Activated T-cell treated with anti-CD3 and anti-CD28 coated beads, Interleukin-2, amount 50 U/mL, for 24 hours (primary cell): ENCODE measurements at places on chromosomes 16 and 17.

DNA sequence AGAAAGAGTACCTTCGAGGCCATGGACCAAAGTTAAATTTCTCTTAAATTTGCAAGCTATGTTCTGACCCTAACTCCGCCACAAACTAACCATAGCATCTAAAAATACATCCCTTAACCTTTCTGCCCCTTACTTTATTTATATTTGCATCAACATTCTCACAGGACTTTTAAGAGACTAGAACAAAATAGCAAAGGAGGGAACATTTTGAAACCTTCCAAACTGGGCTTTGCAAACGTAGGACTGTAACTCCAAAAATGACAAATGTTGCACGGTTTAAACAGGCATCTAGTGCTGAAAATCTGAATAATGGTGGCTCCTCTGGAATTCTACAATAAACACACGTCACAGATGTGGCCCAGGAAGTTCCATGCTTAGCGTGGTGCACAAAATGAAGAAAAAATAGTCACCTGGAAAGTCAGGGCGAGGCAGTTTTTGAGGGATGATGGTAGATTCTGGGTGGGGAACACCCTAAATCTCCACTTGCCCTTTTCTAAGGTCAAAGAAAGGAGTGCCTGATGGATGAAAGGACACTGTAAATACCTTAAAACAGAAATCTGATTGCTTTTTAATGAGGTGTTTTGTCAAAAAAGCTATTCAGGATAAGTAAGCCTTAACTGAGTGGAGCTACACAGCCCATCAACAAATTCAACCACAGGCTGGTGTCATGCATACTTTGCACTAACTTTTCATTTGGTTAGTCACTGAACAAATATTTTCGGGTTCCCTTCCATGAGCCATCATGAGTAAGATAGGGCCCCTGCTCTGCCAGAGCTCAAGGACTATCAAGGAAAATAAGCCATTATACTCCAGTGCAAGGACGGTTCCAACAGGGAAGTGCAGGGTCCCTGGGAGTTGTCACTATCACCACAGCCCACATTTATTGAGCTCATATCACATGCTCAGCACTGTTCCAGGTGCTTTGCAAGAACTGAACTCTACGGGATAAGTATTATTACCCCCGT is 21.2 kb downstream of the ARHGAP17 start:
- no peak for DNase-seq
- peaks cover 8% of the 10 kb centered on the region for H3K36me3 ChIP-seq
- H3K4me1 ChIP-seq = peaks cover 80% of the 10 kb centered on the region
- no peak overlapping the region for H3K4me3 ChIP-seq

DNA sequence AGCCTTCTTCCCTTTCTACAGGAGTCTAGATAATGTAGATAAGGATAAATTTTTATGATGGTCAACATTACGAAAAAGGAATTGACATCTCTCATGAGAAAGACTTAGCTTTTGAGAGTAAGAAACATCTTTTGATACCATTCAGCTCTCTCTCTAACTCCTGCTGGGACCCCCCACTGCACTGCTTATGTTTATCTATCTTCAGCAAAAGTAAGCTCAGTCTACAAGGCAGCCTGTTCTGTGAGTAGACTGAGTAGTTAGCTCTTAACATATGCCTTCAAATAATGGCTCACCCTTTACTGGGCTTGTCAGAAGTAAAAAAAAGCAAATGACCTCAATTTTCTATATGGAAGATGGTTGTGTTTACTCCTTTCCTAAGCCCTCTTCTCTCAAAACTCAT is 372.2 kb upstream of the CDH11 start:
- no peak overlapping the region for H3K4me3 ChIP-seq
- no peaks in the 10 kb centered on the region for H3K36me3 ChIP-seq
- no peaks in the 10 kb centered on the region for H3K27me3 ChIP-seq
- no peaks in the 10 kb centered on the region for H3K4me1 ChIP-seq
- H3K27ac ChIP-seq = no peak overlapping the region
- no peak for DNase-seq

DNA sequence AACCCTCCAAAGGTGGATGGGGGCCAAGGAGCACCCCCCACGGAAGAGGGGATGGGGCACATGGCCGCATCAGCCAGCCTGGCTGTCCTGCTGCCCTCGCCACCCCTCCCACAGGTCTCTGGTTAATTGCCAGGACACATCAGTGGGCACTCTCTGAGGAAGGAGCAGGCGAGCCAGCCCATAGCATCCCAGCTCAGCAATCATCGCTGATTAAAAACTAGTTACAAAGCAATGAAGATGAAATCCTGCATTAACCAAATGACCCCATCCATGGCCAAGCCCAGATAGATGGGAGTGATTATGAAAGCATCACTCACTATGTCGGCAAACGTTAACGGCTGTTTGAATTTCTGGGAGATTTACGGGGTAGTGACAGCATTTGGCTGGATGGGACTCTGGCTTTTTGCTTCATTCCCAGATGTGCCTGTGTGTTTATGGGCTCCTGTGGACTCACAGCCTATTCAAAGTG is 45.3 kb downstream of the CCDC182 start:
- no peak for DNase-seq
- H3K4me3 ChIP-seq = no peak overlapping the region

GRCh38 chr16:83338138-83338537 is 469.6 kb upstream of the HSBP1 start:
- H3K4me3 ChIP-seq = no peak overlapping the region
- H3K4me1 ChIP-seq = no peaks in the 10 kb centered on the region
- H3K27me3 ChIP-seq = no peaks in the 10 kb centered on the region
- H3K27ac ChIP-seq = no peak overlapping the region
- no peak for DNase-seq

DNA sequence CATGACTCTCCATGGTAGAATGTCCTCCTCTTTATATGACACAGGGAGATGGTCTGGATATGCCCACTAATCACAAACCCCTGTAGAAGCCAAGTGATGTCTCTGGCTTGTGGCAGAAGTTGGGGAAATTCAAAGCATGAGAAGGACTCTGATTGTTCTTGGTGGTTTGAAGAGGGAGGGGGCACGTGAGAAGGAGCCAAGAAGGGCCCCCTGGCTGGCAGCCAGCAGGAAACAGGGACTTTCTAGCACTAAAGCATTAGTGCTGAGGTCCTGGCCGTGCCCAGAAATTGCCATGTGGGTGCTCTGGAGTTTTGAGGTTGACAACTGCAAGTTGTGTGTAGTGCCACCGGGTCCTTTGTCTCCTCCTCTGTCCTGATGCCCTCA is 199.9 kb downstream of the LGALS9B start:
- no peaks in the 10 kb centered on the region for H3K27me3 ChIP-seq
- H3K27ac ChIP-seq = peak overlapping the region; percentile 30
- no peaks in the 10 kb centered on the region for H3K36me3 ChIP-seq
- DNase-seq = no peak
- peaks cover 69% of the 10 kb centered on the region for H3K4me1 ChIP-seq

DNA sequence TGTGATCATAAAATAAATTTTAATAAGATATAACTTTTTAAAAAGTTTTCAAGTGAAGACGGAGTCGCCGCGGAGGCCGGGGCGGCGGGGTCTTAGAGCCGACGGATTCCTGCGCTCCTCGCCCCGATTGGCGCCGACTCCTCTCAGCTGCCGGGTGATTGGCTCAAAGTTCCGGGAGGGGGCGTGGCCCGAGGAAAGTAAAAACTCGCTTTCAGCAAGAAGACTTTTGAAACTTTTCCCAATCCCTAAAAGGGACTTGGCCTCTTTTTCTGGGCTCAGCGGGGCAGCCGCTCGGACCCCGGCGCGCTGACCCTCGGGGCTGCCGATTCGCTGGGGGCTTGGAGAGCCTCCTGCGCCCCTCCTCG is at the start of gene FOXC2:
Gene FOXC2 (plus strand): TSS at position 229 of the 365 bp plus-strand sequence. CDS start 507 bp downstream, outside the sequence.
- H3K27ac ChIP-seq = peak within 1 kb of the TSS; percentile 37
- no peaks in the 10 kb centered on the region for H3K36me3 ChIP-seq
- H3K27me3 ChIP-seq = peaks cover 82% of the 10 kb centered on the region
- H3K4me1 ChIP-seq = peaks cover 21% of the 10 kb centered on the region
- peak; percentile 72 for DNase-seq

DNA sequence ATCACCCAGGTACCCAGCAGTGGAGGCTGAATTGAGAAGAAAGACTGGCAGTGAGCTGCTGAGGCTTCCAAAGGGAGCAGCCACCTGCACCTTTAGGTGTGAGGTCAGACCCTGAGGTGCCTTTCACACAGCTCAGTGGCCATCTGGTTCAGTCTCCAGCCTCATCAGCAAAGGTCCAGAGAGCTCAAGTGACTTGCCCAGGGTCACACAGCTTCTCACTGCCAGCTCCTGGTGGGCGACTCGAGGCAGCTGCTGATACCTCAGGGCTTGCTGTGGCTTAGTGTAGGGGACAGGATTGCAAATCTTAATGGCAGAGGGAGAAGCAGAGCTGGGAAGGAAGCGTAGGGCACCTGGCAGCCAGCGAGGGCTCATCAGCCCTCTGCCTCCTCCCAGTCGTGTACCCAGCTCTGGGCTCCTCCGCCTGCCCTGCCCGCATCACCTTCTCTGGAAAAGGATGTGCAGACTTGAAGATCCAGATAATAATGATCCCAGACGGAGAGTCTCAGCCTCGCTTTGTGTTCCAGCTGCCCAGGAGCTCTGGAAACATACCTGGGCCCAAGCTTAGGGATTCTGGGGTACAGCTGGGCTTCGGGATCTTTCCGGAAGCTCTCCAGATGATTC is 165.3 kb upstream of the GSE1 start:
- H3K27me3 ChIP-seq = no peaks in the 10 kb centered on the region
- no peaks in the 10 kb centered on the region for H3K36me3 ChIP-seq
- no peak overlapping the region for H3K4me3 ChIP-seq
- peaks cover 38% of the 10 kb centered on the region for H3K4me1 ChIP-seq

DNA sequence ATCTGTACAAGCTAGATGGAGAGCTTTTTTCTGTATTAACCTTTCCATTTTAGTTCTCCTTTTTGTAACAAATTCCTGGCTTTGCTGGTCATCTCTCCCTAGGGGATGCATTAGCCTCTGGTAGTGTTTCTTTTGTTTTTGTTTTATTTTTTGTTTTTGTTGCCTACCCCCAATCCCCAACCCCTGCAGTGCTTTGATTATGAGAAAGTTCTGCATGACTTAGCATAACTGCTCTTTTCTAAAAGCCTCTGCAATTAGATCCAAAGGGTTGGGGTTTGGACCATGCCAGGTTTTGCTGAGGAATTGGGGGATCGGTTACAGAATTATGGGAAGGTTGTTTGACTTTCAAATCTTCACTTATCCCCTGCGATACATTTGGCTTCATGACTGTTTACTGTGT is 98.2 kb downstream of the ADAMTS18 start:
- H3K4me1 ChIP-seq = no peaks in the 10 kb centered on the region
- H3K4me3 ChIP-seq = no peak overlapping the region
- DNase-seq = no peak
- H3K27me3 ChIP-seq = peaks cover 10% of the 10 kb centered on the region

DNA sequence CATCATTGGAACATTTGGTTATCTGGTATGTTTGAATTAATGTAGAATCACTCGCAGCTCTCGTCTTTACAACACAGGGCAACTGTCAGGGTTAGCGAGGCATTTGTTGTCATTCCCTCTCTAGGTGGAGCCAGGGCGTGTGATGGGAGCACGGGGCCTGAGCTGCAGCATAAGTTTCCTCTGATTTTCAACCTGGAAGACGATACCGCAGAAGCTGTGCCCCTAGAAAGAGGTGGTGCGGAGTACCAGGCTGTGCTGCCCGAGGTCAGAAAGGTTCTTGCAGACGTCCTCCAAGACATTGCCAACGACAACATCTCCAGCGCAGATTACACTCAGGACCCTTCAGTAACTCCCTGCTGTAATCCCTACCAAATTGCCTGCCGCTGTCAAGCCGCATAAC is 37.2 kb downstream of the WIPI1 start:
- no peak overlapping the region for H3K27ac ChIP-seq
- no peak overlapping the region for H3K4me3 ChIP-seq
- H3K4me1 ChIP-seq = peaks cover 11% of the 10 kb centered on the region
- H3K27me3 ChIP-seq = no peaks in the 10 kb centered on the region
- no peak for DNase-seq

GRCh38 chr16:3119701-3120408 is 7.5 kb downstream of the ZNF205 start:
- H3K4me1 ChIP-seq = peaks cover 16% of the 10 kb centered on the region
- no peak overlapping the region for H3K27ac ChIP-seq
- DNase-seq = no peak
- no peak overlapping the region for H3K4me3 ChIP-seq

GRCh38 chr16:27217256-27217655 is 13.9 kb downstream of the KDM8 start:
- peaks cover 64% of the 10 kb centered on the region for H3K36me3 ChIP-seq
- no peak overlapping the region for H3K4me3 ChIP-seq
- H3K4me1 ChIP-seq = peaks cover 3% of the 10 kb centered on the region
- DNase-seq = no peak
- H3K27me3 ChIP-seq = no peaks in the 10 kb centered on the region

DNA sequence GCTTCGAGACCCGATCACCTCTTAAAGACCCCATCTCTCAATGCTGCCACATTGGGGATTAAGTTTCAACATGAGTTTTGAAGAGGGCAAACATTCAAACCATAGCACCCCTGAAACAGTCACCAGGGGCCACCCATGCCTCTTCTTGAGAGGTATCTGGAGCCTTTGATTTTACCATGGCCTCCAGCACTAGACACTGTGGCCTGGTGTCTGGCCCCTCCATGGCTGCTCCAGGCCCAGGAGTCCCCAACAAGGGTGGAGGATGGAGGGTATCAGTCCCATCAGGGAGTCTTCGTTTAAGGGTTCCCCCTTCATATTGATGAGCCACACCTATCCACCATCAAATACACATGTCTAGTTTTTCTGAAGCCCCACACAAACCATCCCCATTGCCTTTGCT is 66.5 kb upstream of the CDH5 start:
- H3K36me3 ChIP-seq = no peaks in the 10 kb centered on the region
- H3K27me3 ChIP-seq = no peaks in the 10 kb centered on the region
- peaks cover 9% of the 10 kb centered on the region for H3K4me1 ChIP-seq
- H3K4me3 ChIP-seq = no peak overlapping the region

- H3K27me3 ChIP-seq = peaks cover 8% of the 10 kb centered on the region
- H3K36me3 ChIP-seq = no peaks in the 10 kb centered on the region
- H3K4me1 ChIP-seq = peaks cover 10% of the 10 kb centered on the region
- H3K27ac ChIP-seq = no peak overlapping the region
Measured at GRCh38 chr16:4290236-4290830, 17.5 kb upstream of the TFAP4 start.

- peaks cover 45% of the 10 kb centered on the region for H3K4me1 ChIP-seq
- no peak for DNase-seq
- H3K36me3 ChIP-seq = no peaks in the 10 kb centered on the region
- H3K4me3 ChIP-seq = peak overlapping the region; percentile 65
- no peak overlapping the region for H3K27ac ChIP-seq
Measured at GRCh38 chr17:48596735-48597527, 3.4 kb upstream of the HOXB5 start.

- no peak overlapping the region for H3K27ac ChIP-seq
- DNase-seq = no peak
- no peaks in the 10 kb centered on the region for H3K4me1 ChIP-seq
- H3K36me3 ChIP-seq = no peaks in the 10 kb centered on the region
- H3K4me3 ChIP-seq = no peak overlapping the region
Measured at GRCh38 chr17:43475494-43476089, 8.2 kb upstream of the DHX8 start.
